Mesothelial cell of epicardium (in vitro differentiated cells): ENCODE measurements at places on chromosomes 6 and 20. TPM values are rescaled to one million over a fixed set of nuclear protein-coding genes. Genes with fewer than 3 reads are reported as not detected.
A peak's percentile ranks its signal among the peaks of the same experiment; 100 is the strongest.

DNA sequence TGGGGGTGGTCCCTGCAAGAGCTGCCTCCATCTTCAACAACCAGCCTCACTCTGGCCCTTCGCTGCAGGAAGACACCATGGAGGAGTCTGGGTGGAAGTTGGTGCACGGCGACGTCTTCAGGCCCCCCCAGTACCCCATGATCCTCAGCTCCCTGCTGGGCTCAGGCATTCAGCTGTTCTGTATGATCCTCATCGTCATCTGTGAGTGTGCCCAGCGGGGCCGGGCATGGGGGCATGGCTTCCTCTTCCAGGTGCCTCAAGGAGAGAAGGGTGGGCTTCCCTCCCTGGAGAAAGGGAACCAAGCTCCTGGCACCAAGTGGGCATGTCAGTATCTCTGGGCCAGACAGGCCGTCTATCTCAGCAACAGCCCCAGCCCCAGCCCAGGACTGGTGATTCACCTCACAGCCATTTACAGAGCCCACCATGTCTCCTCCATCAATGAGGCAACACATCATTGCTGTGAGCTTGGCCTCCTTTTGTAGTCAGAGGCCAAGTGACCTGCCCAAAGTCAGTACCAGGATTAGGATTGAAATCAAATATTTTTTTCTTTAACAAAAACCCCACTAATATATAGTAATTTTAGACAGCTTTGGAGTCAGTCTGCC lies 40.2 kb downstream of the TM9SF4 start:
- DNase-seq: no peak
- no peaks in the 10 kb centered on the region for H3K4me1 ChIP-seq
- peaks cover 66% of the 10 kb centered on the region for H3K36me3 ChIP-seq
- H3K27me3 ChIP-seq: no peaks in the 10 kb centered on the region

- no peak overlapping the region for H3K27ac ChIP-seq
- no peak overlapping the region for H3K4me3 ChIP-seq
- H3K36me3 ChIP-seq: no peaks in the 10 kb centered on the region
- peaks cover 4% of the 10 kb centered on the region for H3K27me3 ChIP-seq
These were observed 367.3 kb upstream of the EPHA7 start for GRCh38 chr6:93786474-93787330.

GRCh38 chr6:11486959-11487358 lies 50.6 kb upstream of the TMEM170B start:
- no peak for DNase-seq
- H3K27me3 ChIP-seq: no peaks in the 10 kb centered on the region
- H3K4me1 ChIP-seq: peaks cover 19% of the 10 kb centered on the region
- no peak overlapping the region for H3K4me3 ChIP-seq
- no peaks in the 10 kb centered on the region for H3K36me3 ChIP-seq
- no peak overlapping the region for H3K27ac ChIP-seq

DNA sequence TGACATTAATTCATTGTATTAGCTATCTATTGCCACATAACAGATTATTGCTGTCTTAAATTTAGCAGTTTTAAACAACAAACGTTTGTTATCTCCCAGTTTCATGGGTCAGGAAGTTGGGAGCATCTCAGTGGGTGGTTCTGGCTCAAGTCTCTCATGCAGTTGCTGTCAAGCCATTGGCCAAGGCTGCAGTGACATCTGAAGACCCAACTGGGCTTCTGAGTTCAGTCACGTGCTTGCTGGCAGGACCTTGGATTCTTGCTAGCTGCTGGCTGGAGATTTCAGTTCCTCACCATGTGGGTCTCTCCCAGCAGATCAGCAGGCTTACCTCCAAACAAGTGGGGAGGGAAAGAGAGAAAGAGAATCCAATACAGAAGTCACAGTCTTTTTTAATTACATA lies 152.6 kb upstream of the EXOC2 start:
- no peaks in the 10 kb centered on the region for H3K36me3 ChIP-seq
- H3K4me1 ChIP-seq: no peaks in the 10 kb centered on the region
- H3K27ac ChIP-seq: no peak overlapping the region
- peaks cover 19% of the 10 kb centered on the region for H3K27me3 ChIP-seq

GRCh38 chr6:24766680-24767462 lies 7.9 kb upstream of the GMNN start:
- no peak overlapping the region for H3K4me3 ChIP-seq
- no peak for DNase-seq
- no peak overlapping the region for H3K27ac ChIP-seq
- H3K4me1 ChIP-seq: peaks cover 4% of the 10 kb centered on the region
- H3K36me3 ChIP-seq: no peaks in the 10 kb centered on the region

GRCh38 chr6:84072442-84072997 lies 38.9 kb downstream of the MRAP2 start:
- no peak overlapping the region for H3K4me3 ChIP-seq
- no peak overlapping the region for H3K27ac ChIP-seq
- no peaks in the 10 kb centered on the region for H3K27me3 ChIP-seq
- H3K36me3 ChIP-seq: peaks cover 15% of the 10 kb centered on the region
- no peak for DNase-seq

DNA sequence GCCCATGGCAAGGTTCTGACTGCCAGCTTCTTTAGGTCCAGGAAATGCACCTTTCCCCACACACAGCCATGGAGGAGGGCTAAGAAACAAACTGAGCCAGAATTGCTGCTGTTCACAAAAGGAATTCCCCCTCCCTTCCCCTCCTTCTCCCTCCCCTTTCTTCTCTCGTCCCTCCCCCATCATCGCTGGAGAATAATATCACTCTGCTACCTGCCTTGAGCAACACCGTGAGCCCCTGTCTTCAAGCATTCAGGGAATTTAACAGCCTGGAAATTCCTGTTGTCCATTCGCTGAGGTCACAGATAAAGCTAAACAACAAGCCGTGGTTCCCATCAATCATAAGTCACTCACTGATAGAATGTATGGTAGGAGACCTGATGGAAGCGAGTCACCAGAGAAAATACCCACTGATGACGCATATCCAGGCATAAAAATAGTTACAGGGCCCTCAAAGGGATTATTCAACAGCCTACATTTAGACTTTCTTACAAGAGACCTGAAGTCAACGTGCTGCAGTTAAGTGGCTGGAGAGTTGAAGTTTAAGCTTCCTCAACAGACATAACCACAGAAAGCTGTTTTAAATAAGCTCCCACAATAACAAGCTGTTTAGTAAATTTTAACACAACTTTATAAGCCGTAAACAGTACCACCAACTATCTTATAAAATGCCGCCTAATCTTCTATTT lies 59.7 kb downstream of the HIVEP2 start:
- H3K4me1 ChIP-seq: peaks cover 48% of the 10 kb centered on the region
- H3K36me3 ChIP-seq: no peaks in the 10 kb centered on the region
- DNase-seq: peak; percentile 49
- H3K27ac ChIP-seq: peak overlapping the region; percentile 98

- H3K4me3 ChIP-seq: no peak overlapping the region
- H3K4me1 ChIP-seq: peaks cover 4% of the 10 kb centered on the region
- H3K27ac ChIP-seq: no peak overlapping the region
- peaks cover 5% of the 10 kb centered on the region for H3K27me3 ChIP-seq
These were observed 140.7 kb downstream of the SMOC2 start for GRCh38 chr6:168581706-168582105.

DNA sequence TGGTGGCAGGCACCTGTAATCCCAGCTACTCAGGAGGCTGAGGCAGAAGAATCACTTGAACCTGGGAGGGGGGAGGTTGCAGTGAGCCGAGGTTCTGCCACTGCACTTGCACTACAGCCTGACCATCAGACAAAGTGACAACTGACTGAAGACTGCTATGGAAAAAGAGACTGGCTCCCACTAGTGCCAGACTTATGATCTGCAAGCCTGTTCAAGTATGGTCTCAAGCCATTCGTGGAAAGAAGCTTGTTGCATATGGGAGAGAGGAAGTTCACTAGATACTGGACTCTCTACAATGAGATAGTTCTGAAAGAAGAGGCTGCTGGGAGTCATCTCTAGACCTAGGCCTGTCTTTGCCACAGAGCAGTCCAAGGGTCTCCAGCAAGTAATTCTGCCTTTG lies 26.7 kb downstream of the MDN1 start:
- H3K27me3 ChIP-seq: no peaks in the 10 kb centered on the region
- no peak for DNase-seq
- H3K4me3 ChIP-seq: no peak overlapping the region
- H3K4me1 ChIP-seq: no peaks in the 10 kb centered on the region
- H3K27ac ChIP-seq: no peak overlapping the region
- H3K36me3 ChIP-seq: peaks cover 24% of the 10 kb centered on the region

Gene LTB
- 0.32 TPM in 1 of 3 replicates, not detected in the others for total RNA-seq

Gene BCAS1
- total RNA-seq: 0.18 to 0.20 TPM (median 0.20 TPM) in 3 replicates

Gene RIPOR2
- 1.7 to 1.9 TPM (median 1.7 TPM) in 3 replicates for total RNA-seq

Gene BEND6
- 6.6 to 8.1 TPM (median 7.6 TPM) in 3 replicates for total RNA-seq

Gene BPIFB1
- total RNA-seq: not detected in 3 replicates

Gene PCMTD2
- total RNA-seq: 111 to 120 TPM (median 116 TPM) in 3 replicates

Gene NINL
- total RNA-seq: 79.4 to 85.9 TPM (median 83.5 TPM) in 3 replicates
